ENCODE measurements at places on chromosomes 7 and 10.
A peak's percentile ranks its signal among the peaks of the same experiment; 100 is the strongest.

DNA sequence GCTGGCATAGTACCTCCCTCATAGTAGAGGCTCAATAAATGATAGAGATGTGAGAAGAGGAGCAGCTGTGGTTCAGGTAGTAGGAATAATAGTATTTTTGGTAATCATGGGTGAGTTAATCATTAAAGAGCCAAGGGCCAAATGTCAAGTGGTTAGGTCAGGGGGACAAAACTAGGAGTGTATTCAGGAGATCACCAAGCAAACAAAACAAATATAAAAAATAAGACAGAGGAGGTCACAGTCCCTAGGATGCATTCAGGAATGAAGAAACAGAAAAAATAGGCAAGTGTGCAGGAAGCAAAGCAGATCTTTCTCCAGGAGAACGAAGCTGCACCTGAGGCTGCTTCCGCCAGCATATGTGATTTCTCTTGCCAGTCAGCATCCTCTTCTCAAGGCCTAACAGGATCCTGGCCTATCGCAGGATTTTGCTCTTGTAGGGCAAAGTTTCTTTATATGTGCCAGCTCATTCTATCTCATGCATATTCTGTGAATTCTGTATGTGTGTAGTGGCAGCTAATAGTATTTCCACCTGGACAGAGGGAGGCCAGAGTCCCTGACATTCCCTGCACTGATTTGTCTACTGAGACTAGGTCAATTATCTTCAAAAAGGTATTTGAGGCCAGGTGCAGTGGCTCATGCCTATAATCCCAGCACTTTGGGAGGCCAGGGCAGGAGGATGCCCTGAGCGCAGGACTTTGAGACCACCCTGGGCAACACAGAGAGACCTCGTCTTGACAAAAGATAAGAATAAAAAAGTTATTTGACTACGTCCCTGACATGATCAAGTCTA, 82.7 kb downstream of the AKR1D1 start:
- DNase-seq = no peak

DNA sequence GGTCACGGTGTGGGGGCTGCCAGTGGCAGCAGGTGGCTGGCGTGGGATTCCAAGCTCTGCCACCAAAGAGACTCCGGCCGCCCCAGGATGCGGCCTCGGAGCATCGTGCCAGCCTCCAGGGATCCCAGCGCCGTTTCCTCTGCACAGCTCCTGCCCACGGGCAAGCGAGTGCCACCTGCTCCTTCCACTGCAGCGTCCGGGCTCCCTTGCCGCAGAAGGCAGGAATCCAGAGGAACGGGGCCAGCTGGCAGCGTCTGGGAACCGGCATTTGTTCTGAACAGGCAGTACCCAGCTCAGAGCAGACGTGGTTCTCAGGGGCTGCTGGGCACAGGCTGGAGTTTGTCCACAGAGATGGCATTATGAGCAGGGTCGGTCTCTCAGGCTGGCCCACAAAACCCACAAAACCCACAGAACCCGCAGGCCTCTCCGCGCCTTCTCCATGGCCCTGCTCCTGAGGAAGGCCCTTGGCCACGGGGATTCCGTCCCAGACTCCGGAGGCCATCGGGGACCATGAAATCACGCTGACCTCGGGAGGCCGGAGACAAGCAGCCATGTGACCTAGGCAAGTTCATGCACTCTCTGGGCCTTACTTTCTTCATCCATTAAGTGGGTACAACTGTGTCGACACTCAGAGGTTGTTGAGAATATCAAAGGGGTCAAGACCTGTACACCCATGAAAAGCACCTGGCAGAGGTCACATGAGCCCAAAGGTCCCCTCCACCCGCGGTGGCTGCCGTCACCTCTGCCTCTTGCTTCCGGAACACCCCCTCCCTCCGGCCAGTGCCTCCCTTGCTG, 72.1 kb upstream of the TNRC18 start:
- peak; percentile 69 for DNase-seq

DNA sequence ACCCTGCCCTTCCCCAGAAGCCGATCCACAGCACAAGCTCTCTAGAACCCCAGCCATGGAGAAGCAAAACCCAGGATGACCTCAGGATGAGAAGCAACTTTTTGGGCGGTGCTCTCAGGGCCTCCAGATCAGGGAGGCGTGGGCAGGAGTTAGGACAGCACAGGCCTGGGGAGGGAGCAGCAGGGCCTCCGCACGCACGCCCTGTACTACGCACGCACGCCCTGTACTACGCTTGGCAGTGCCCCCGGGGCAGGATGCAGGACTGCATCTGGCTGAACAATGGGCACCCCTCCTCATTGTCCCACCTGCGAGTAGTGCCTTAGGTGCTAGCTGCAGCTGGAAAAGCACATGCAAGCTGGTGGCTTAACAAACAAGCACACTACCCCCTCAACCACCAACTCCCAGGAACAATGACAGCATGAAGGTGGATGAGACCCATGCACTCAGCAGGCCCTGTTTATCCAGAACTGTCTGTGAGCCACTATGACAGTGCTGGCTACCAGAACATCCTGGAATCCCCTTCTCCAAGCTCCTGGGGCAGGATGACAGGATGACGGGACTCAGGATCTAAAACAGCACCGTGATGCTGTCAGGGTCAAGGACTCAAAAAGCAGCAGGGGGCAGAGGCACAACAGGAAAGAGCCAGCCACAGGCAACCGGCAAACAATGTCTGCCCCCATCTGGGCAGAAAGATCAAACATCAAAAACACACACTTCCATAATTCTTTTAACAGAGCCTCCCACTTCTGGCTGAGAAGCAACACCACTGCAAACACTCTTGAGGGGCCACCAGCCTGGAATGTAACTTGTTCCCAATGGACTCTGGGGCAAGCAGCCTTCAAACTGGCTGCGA, 11.8 kb downstream of the PODXL start:
- no peak for DNase-seq

- no peak for DNase-seq
These were observed 162.0 kb upstream of the PLXNA4 start for GRCh38 chr7:132738254-132738653.

DNA sequence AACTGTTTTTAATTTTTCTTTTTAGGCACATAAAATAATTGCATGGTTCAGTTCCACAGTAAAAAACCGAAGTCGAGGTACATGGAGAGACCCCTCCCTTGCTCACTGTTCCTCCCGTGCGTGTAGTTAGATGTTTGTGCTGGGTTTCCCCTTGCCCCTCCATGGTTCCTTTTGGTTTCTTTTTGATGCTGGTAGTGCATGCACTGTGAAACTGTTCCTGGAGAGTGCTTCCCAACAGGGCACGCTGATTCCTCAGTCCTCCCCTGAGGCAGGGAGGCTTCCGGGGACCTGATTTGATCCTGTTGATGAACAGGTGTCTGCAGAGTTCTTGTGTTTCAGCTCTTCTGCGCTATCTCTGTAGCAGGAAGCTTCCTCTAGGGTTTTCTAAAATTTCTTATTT, 69.5 kb downstream of the ADCY1 start:
- DNase-seq = no peak

DNA sequence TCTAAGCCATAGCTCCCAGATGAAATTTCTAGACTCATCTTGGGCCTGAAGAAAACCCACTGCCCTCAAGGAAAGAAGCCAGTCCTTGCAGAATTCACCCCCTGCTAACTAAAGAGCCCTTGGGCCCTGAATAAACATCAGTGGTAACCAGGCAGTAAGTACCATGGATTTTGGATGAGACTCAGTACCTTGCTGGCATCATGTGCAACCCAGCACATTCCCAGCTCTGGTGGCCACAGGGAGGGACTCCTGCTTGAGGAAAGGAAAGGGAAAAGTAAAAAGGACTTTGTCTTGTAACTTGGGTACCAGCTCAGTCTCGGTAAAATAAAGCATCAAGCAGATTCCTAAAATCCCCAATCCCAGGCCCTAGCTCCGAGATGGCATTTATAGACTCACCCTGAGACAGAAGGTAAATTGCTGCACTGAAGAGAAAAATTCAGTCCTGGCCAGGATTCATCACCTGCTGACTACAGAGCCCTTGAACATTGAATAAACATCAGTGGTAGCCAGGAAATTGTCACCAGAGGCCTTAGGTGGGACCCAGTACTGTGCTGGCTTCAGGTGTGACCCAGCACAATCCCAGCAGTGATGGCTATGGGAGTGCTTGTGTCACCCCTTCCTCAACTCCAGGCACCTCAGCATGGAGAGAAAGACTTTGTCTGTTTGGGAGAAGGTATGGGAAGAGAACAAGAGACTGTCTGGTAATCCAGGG, 31.2 kb upstream of the SFTPD start:
- DNase-seq = no peak

- DNase-seq = no peak
These were observed 78.0 kb downstream of the PRKAG2 start for GRCh38 chr7:151798851-151799448.

DNA sequence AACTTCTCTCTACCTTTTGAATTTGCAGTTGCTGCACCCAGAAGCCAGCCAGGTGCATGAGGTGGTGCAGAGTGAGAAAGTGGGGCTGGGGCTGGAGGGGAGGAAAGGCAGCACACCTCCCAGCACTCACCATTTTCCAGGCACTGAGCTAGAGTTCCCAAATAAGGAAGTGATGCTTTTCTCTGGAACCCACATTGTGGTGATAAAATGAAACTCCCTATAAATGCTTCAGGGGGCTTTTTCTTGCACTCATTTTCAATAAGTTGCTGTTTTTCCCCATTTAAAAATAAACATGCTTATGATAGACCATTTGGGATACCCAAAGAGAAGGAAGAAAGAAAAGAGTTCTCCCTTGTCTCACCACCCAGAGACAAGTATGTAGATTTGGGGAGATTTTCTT, 42.8 kb upstream of the TNS3 start:
- no peak for DNase-seq

DNA sequence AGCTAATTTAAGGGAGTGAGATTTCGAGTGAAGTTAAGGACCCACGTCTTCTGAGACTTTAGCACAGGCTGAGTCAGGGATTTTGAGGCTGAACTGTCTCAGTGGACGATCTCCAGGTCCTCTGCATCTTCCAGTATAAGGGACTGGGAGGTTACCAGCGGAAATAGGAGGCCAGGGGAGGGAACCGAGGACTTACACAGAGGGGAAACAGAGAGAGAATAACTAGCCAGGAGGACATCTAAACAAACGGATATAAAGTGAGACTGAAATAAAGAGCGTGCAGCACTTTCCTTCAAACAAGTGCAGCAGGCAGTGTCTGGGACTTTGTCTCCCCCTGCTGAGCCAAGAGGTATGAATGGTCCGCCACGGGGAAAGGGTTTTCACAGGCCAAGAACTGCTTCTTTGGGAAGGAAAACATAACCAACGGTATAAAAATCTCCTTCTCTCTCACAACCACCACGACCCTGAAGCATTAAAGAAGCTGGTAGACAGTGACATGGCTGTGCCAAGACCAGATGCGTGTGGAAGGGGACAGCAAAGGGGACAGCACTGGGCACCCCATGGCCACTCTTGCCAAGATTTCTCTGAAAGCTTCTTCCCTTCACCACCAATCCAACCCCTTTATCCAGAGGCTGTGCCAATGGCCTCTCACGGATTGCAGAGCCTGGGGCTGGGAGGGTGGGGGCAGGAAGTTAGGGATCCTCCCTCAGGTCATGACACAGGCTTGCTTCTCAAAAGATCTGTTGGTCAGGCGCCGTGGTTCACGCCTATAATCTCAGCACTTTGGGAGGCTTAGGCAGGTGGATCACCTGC, 72.0 kb downstream of the SLC37A3 start:
- DNase-seq = peak; percentile 25

- no peak for DNase-seq
These were observed 54.3 kb upstream of the DUSP5 start for GRCh38 chr10:110443239-110444003.

DNA sequence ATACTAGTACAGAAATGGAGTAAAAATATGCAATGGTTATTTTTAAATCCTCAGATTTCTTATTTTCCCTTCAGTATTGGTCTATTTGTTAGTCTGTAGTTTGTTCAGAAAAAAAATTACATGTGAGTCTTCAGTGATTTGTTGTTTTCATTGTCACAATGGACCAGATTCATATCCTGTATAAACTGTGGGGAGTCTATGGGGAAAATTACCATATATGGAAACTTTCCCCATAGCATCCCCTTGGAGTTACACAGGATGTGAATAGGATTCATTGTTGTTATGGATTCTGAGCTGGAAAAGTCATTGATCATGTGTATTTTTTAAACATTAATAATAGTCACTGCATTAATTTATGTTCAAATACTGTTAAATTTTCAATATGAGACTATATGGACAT, 72.6 kb downstream of the ST7 start:
- no peak for DNase-seq

GRCh38 chr7:158444501-158445420, 142.9 kb downstream of the PTPRN2 start:
- no peak for DNase-seq

DNA sequence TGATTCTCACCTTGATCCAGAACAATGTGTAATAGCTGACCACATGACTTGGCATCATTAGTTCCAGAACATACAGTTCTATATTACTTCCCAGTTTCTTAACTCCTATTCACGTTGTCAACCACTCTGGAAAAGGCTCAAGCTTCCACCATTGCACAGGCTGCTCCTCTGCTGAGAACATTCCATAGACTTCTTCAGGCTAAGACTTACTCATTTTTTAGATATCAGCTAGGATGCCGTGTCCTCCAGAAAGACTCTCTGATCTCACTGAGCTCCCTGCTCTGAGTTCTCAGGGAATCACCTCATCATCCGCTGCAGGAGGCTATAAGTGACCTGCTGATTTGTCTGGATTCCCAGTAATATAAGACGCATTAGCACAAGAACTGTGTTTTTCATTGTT, 73.1 kb downstream of the HTR7 start:
- DNase-seq = no peak

- peak; percentile 14 for DNase-seq
These were observed 260.3 kb downstream of the SNX13 start for GRCh38 chr7:17680026-17680425.

- DNase-seq = no peak
These were observed 13.3 kb upstream of the TSGA13 start for GRCh38 chr7:130699686-130700085.

DNA sequence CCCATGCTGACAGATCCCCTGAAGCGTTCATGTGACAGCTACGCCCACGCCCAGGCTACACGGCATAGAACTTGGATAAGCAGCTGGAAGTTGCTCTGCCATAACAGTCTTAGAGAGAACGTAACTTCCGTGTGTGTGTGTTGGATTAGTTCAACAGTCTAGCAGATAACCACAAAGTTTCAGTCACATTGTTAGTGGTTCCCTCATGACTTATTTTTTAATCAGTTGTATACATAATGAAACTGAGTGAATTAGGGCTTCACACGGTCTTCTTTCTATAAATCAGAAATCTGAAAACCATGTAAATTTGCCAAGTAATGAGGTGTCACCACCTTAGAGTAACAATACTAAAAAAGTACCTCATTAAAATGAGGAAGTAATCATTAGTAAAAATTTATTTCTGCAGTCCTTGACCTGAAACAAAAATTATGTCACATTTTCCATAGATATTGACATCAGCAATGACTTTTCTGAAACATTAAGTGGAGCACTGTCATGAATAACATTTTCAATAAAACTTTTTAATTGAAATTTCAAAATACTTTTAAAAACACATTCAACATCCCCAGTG, 21.7 kb upstream of the MACC1 start:
- no peak for DNase-seq

Data from hypothalamus (tissue), 51 donors.